ENCODE measurements at places on chromosomes 4 and X. TPM values are rescaled to one million over a fixed set of nuclear protein-coding genes. Genes with fewer than 3 reads are reported as not detected.
A peak's percentile ranks its signal among the peaks of the same experiment; 100 is the strongest.

- DNase-seq, result no peak
- no peaks in the 10 kb centered on the region for H3K27me3 ChIP-seq
- peaks cover 27% of the 10 kb centered on the region for H3K4me1 ChIP-seq
- H3K27ac ChIP-seq, result peak overlapping the region; percentile 73
- H3K36me3 ChIP-seq, result peaks cover 21% of the 10 kb centered on the region
Measured at GRCh38 chr4:4289597-4289940, 385 bp downstream of the LYAR start.

DNA sequence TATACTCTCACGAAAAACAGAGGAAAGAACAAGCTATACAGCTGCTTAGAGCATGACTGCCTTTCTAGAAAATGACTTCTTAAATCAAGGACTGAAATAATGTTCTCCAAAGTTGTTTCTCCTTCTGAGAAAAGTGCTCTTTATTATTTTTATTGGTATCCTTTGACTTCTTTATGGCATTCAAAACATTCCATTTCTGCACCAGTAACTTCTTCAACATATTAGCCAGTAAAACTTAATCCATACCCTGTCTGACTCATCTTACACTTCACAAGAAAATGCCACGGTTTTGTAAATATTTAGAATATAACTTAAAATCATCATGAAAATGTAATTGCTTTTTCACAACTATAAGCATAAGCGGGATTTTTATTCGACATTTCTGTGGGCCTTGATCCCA lies 180.4 kb downstream of the NR3C2 start:
- DNase-seq, result no peak
- no peak overlapping the region for H3K27ac ChIP-seq
- H3K36me3 ChIP-seq, result no peaks in the 10 kb centered on the region

GRCh38 chr4:179110816-179111215 lies 1668.6 kb upstream of the AGA start:
- H3K36me3 ChIP-seq, result no peaks in the 10 kb centered on the region
- no peak for DNase-seq
- no peak overlapping the region for H3K27ac ChIP-seq

GRCh38 chr4:174394915-174395314 lies 111.2 kb downstream of the CEP44 start:
- no peaks in the 10 kb centered on the region for H3K27me3 ChIP-seq
- H3K4me3 ChIP-seq, result no peak overlapping the region
- no peak overlapping the region for H3K27ac ChIP-seq
- DNase-seq, result no peak

DNA sequence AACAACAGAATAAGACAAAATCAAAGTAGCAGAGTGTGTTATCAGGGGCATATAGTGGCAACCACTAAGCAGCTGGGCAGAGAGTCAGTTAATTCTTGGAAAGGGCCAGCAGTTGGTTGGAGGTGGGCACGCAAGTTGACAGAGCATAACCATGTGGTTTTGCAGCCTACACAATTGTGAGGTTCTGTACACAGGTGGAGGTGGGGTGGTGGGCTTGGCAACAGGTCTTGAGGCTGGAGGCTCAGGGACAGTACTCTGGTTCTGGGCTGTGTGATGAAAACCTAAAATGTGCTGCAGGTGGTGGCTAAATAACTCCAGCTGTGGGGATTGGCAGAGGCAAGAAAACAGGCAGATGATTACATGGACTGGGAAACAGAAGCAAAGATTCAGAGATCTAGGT lies 1112.7 kb downstream of the PDHA2 start:
- DNase-seq, result no peak
- H3K4me1 ChIP-seq, result no peaks in the 10 kb centered on the region
- no peaks in the 10 kb centered on the region for H3K36me3 ChIP-seq
- H3K27ac ChIP-seq, result no peak overlapping the region

GRCh38 chr4:2832309-2832980 lies 11.2 kb upstream of the ADD1 start:
- peaks cover 26% of the 10 kb centered on the region for H3K36me3 ChIP-seq
- peaks cover 36% of the 10 kb centered on the region for H3K4me1 ChIP-seq
- no peak overlapping the region for H3K27ac ChIP-seq
- DNase-seq, result no peak
- no peak overlapping the region for H3K4me3 ChIP-seq

DNA sequence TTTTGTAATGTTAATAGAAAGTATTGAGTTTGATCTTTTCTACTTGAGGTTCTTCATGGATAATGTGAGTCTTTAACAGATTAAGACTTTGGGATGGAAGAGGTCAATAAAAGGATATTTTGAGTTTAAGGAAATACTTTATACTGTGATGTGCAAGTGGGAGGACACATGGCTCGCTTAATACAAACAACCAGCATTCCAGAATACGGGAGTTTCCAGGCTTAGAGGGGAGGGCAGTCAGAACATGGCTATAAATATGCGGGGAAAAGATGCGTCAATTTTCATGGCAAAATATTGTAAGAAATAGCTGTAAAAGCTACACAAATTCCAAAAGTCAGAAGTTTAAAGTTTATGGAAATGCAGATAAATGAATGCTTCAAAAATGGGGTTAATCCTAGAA lies 192.3 kb downstream of the AASDH start:
- no peaks in the 10 kb centered on the region for H3K27me3 ChIP-seq
- H3K4me3 ChIP-seq, result no peak overlapping the region
- no peak overlapping the region for H3K27ac ChIP-seq

DNA sequence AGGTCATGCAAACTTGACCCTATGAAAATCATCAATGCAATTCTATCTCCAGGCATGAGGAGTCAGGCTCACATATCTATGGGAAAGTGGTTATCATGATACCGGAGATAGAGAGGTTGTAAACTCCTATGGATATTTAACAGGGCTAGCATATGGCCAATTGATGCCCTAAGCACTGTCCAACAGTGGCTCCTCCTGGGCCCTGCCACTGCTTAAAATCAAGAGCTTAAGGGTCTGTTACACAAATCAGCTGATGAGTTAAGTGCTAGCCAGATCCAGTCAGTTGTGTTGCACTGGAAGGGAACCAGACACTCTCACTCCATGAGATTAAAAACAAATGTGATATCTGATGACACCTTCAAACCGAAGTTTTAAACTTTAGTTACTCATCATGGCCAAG lies 337.6 kb downstream of the STIM2 start:
- no peaks in the 10 kb centered on the region for H3K36me3 ChIP-seq
- no peaks in the 10 kb centered on the region for H3K4me1 ChIP-seq
- H3K27ac ChIP-seq, result no peak overlapping the region
- DNase-seq, result no peak

DNA sequence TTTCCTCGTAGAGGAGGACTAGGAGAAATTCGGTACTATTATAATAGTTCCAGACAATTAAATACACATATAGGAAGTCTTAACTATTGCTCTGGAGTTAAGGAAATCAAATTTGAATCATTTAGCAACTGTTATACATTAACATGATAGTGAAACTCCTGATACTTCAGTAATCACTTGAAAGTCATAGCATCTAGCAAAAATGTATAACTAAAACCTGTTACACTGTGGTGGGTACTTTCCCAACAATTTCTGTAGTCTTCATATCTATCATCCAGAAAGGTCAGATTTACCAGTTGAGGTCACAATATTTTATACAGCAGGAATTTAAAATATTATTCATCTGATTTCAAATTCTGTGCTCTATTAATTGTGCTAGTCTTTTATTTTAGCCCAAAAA lies 669.6 kb upstream of the PCDH10 start:
- no peak overlapping the region for H3K4me3 ChIP-seq
- no peaks in the 10 kb centered on the region for H3K27me3 ChIP-seq
- H3K36me3 ChIP-seq, result no peaks in the 10 kb centered on the region
- H3K27ac ChIP-seq, result no peak overlapping the region
- no peaks in the 10 kb centered on the region for H3K4me1 ChIP-seq

- H3K36me3 ChIP-seq, result no peaks in the 10 kb centered on the region
- no peak overlapping the region for H3K27ac ChIP-seq
- no peak overlapping the region for H3K4me3 ChIP-seq
- H3K4me1 ChIP-seq, result no peaks in the 10 kb centered on the region
Measured at GRCh38 chrX:139203651-139204570, 326.6 kb upstream of the F9 start.

- DNase-seq, result no peak
- no peaks in the 10 kb centered on the region for H3K36me3 ChIP-seq
- no peak overlapping the region for H3K4me3 ChIP-seq
- H3K27me3 ChIP-seq, result no peaks in the 10 kb centered on the region
Measured at GRCh38 chr4:1577822-1578217, 106.3 kb downstream of the FAM53A start.

GRCh38 chr4:150268444-150268843 lies 190.2 kb downstream of the DCLK2 start:
- no peak overlapping the region for H3K27ac ChIP-seq
- H3K27me3 ChIP-seq, result no peaks in the 10 kb centered on the region
- H3K4me3 ChIP-seq, result no peak overlapping the region
- no peaks in the 10 kb centered on the region for H3K4me1 ChIP-seq
- DNase-seq, result no peak

DNA sequence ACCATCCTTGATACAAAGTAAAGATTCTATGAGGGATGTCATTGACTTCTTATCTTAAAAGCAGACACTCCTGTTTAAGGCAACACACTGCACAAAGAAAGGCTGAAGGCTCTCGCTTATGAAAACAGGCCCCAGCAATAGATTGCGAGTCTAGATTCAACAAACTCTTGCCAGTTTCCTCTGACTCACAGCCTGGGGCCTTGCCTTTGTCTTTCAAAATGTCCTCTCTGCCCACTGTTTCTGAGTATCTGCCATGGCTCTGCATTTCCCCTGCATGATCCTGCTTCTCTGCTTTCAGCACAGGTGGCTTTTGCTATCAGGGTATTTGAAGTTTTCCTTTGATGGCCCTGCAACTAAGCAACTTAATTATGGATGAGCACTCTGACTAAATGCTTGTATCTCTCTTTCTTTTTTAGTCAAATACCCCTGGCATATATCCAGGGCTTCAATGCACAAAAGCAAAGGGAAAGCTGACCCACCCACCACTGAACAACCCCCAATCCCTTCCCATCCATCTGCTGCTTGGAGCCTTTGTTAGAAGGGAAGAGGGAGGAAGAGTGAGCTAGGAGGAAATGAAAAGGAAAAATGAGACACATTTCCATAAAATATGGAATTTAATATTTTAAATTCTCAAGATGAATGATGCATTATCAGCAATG lies 32.2 kb downstream of the NDP start:
- no peak overlapping the region for H3K4me3 ChIP-seq
- no peak overlapping the region for H3K27ac ChIP-seq
- H3K4me1 ChIP-seq, result no peaks in the 10 kb centered on the region
- DNase-seq, result no peak
- no peaks in the 10 kb centered on the region for H3K36me3 ChIP-seq

DNA sequence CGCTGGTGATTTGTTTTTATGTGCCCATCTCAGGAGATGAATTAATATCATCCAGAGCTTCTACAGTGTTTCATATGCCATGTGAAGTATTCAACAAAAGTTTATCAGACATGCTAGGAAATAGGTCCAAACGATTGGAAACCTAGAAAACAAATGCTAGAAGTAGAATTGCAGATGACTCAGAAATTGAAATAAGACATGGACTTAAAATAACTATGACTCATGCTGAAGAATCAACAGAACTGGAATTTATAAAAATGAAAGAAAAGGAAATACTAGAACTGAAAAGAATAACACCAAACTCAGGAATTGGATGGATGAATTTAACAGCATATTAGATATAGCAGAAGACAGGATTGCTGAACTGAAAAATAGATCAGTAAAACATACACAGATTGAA lies 172.7 kb upstream of the GIMD1 start:
- no peaks in the 10 kb centered on the region for H3K27me3 ChIP-seq
- no peak overlapping the region for H3K27ac ChIP-seq
- H3K4me3 ChIP-seq, result no peak overlapping the region
- DNase-seq, result no peak
- no peaks in the 10 kb centered on the region for H3K4me1 ChIP-seq

DNA sequence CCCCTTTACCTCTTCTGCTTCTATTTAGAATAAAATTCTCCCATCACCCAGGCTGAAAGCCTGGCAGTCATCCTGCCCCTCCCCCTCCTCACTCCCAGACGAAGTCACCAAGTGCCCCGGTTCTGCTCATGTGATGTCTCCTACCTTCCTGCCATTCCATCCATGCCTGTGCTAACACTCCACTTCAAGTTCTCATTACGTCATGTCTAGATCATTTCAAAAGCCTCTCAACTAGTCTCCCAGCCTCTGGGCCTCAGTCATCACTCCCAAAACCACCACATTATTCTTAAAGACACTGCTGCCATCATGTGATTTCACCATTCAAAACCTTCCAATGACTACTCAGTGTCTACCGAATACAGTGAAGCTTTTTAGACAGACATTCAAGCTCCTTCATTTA lies 17.2 kb upstream of the HOPX start:
- no peak overlapping the region for H3K27ac ChIP-seq
- no peak overlapping the region for H3K4me3 ChIP-seq
- H3K4me1 ChIP-seq, result no peaks in the 10 kb centered on the region
- H3K36me3 ChIP-seq, result no peaks in the 10 kb centered on the region
- no peak for DNase-seq

GRCh38 chrX:123481913-123482851 lies 250.7 kb downstream of the THOC2 start:
- DNase-seq, result no peak
- H3K27ac ChIP-seq, result no peak overlapping the region
- no peaks in the 10 kb centered on the region for H3K27me3 ChIP-seq
- no peaks in the 10 kb centered on the region for H3K36me3 ChIP-seq

DNA sequence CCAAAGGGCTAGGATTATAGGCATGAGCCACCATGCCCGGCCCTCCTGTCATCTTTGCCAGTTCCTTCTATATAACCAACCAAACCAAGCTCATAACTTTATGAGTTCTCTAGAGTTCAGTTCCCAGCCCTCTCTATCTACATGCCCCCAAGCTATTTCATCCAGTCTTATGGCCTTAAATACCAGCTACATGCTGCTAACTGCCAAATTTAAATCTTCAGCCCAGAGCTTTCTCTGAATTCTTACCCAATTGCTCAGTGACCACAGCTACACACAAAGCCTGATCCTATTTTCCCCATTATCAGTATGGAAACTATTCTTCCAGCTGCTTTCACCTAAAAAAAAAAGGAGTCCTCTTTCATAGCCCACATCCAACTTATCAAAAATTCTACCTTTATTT lies 23.1 kb downstream of the TMEM184C start:
- H3K27me3 ChIP-seq, result no peaks in the 10 kb centered on the region
- no peaks in the 10 kb centered on the region for H3K4me1 ChIP-seq
- DNase-seq, result no peak

DNA sequence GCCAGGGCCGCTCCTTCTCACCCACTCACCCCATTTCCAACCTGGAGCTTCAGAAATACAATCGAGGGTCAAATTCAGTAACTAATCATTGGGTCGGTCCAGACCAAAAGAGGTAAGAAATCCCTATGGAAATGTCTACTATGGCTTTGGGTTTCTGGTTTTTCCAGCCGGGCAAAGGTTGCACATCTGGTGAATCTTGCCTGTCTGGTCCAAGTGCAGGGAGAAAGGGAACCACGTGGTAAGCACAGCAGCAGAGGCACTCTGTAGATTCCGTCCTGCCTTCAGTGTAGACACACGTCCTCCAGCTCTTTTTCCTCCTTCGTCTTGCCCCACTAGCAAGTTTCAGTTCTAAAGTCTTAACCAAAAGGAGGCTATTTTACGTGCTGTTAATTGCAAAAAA lies 218.0 kb upstream of the JADE1 start:
- no peaks in the 10 kb centered on the region for H3K4me1 ChIP-seq
- H3K4me3 ChIP-seq, result no peak overlapping the region
- H3K27ac ChIP-seq, result no peak overlapping the region
- DNase-seq, result no peak

KCNE5 gene
- not detected for polyA plus RNA-seq

SMIM43 gene
- 0.14 TPM for polyA plus RNA-seq

ADH7 gene
- not detected for polyA plus RNA-seq

PARM1 gene
- polyA plus RNA-seq, result not detected

TMPRSS11A gene
- not detected for polyA plus RNA-seq
